ENCODE measurements at places on chromosomes 6 and 20. TPM values are rescaled to one million over a fixed set of nuclear protein-coding genes. Genes with fewer than 3 reads are reported as not detected.

Gene SLC17A1
- total RNA-seq = not detected

Gene UBE2V1
- total RNA-seq = 63.8 TPM

Gene MEA1
- 78.0 TPM for total RNA-seq

Gene MYLK4
- total RNA-seq = 1.9 TPM

Gene RHAG
- total RNA-seq = not detected

Gene CFB
- total RNA-seq = 130 TPM

GRCh38 chr20:38217791-38218565 is 42.6 kb downstream of the KIAA1755 start:
- H3K4me1 ChIP-seq = no peaks in the 10 kb centered on the region
- no peaks in the 10 kb centered on the region for H3K36me3 ChIP-seq
- no peak for DNase-seq
- no peaks in the 10 kb centered on the region for H3K27me3 ChIP-seq
- peak overlapping the region; percentile 77 for H3K27ac ChIP-seq

DNA sequence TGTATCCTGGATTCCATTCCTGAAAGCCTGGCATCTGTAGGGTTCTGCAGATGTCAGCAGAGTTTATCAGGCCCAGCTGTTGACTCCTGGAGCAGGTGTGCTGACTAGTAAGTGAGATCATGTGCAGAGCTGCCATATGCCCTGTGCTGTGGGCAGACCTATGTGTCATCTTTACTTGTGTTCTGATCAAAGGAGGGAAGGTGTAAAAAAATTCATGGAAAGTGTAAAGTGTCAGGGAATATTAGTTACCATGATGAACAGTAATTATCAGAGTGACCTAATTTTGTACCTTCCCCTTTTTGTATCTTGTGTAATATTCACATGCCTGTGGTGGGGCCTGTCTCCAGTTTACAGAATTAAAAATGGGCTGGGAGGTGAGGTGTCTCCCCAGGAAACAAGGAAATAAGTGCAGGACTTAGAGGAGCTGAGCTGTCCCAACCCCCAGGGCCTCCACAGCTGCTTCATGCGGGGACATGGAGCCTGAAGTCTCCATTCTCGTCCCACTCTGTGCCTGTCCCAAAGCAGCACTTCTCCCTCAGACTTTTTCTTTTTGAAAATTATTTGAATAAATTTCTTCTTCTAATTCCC is 148.2 kb upstream of the GGTLC1 start:
- no peaks in the 10 kb centered on the region for H3K36me3 ChIP-seq
- H3K27ac ChIP-seq = no peak overlapping the region
- no peak overlapping the region for H3K4me3 ChIP-seq
- no peaks in the 10 kb centered on the region for H3K4me1 ChIP-seq
- no peak for DNase-seq

DNA sequence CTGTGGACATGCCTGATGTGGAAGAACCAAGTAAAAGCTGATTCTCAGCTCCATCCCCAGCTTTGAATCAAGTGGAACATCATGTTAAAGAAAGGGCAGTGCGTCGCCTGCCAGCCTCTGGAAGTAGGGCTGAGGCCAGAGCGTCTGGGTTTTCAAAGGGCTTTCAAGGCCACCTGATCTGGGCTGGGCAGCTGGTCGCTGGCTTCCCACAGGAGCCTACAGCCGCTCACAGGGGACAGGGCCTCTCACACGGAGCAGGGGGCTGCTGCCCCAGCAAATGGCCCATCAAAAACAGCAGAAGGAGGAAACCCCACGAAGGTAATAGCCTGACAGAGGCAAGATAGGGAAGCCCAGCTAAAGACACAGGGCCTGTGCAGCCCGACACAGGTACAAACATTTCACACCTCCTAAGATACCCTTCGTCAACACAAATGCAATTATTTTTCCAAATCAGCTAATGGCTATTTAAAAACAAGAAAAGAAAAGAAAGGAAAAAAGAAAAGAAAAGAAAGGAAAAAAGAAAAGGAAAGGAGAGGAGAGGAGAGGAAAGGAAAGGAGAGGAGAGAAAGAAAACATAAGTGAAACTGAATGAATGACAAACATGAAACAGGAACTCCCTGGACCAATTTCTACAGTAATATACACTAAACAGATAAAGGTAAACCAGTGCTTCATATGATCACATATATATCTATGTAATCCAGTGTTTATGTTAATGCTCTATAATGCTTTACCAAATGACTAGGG is 24.8 kb downstream of the RRBP1 start:
- no peak overlapping the region for H3K27ac ChIP-seq
- H3K4me1 ChIP-seq = no peaks in the 10 kb centered on the region
- no peaks in the 10 kb centered on the region for H3K27me3 ChIP-seq

GRCh38 chr6:79949233-79949632 is 1.9 kb upstream of the ELOVL4 start:
- H3K36me3 ChIP-seq = no peaks in the 10 kb centered on the region
- no peak for DNase-seq
- no peaks in the 10 kb centered on the region for H3K27me3 ChIP-seq
- H3K4me1 ChIP-seq = peaks cover 3% of the 10 kb centered on the region

DNA sequence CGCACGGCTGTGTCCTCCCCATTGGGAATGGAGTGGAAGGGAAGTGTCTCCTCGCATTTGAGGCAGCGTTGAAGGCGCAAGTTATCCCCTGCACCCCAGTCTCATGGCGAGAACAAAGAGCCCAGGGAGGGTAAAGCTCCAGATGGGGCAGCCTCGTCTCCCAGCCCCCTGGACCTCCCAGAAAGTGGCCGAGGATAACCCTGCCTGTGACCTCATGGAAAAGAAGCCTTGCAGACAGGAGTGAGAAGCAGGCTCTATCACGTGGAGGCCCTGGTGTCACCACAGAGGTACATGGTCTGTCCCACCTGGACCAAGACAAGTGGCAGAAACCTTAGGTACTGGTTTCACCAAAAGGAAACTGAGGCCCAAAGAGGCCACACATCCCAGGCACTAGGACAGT is 134.8 kb upstream of the RPS6KA2 start:
- no peak overlapping the region for H3K4me3 ChIP-seq
- no peaks in the 10 kb centered on the region for H3K36me3 ChIP-seq
- no peak for DNase-seq
- H3K27me3 ChIP-seq = no peaks in the 10 kb centered on the region

GRCh38 chr6:87220997-87221396 is 65.6 kb downstream of the ZNF292 start:
- H3K27me3 ChIP-seq = no peaks in the 10 kb centered on the region
- no peaks in the 10 kb centered on the region for H3K4me1 ChIP-seq
- H3K27ac ChIP-seq = no peak overlapping the region

DNA sequence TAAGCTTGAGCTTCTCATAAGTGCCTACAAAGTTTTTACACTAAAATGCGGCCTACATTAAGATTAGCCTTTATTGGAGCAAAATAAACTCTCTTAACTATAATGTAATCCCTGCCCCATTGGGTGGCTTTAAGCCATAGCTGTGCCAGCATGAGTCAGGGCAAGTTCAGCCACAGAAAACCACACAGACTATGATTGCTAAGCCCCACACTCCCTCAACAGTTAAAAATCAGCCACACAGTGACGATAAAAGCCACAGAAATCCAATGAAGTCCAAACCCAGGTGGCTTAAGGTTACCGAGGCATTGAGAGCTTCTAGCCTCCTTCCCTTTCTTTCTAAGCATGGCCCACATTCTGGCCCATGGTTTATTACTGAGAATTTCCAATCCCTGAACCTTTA is 61.6 kb downstream of the GRM1 start:
- no peak overlapping the region for H3K27ac ChIP-seq
- no peak overlapping the region for H3K4me3 ChIP-seq
- DNase-seq = no peak
- H3K36me3 ChIP-seq = no peaks in the 10 kb centered on the region

DNA sequence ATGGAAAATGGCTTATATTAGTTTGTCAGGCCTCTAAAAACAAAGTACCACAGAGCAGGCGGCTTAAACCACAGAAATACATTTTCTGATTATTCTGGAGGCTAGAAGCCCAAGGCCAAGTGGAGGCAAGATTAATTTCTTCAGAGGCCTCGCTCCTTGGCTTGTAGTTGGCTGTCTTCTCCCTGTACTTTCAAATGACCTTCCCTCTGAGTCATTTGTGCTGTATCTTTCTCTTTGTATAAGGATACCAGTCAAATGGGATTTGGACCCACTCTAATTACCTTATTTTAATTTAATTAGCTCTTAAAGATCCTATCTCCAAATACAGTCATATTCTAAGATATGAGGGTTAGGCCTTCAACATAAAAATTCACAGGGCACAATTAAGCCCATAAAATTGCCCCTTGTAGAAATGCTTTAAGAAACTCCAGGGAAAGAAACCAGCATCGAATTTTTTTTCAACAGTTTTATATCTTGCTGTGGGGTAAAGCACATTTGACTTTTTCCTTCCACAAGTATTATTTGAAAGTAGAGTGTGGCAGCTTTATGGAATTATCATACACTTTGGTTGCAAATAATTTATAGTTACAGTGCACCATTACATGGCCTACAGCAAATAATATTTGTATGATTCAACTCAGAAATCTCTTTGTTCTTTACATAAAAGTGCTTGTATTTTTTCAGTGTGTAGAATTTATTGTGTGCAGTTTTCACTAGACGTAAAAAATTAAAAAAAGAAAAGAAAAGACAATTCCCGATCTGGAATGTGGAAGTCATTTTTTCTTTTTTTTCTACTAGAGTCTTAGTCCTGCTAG is 706.1 kb downstream of the KIF16B start:
- no peak overlapping the region for H3K4me3 ChIP-seq
- H3K27me3 ChIP-seq = no peaks in the 10 kb centered on the region
- no peak overlapping the region for H3K27ac ChIP-seq
- H3K4me1 ChIP-seq = no peaks in the 10 kb centered on the region

DNA sequence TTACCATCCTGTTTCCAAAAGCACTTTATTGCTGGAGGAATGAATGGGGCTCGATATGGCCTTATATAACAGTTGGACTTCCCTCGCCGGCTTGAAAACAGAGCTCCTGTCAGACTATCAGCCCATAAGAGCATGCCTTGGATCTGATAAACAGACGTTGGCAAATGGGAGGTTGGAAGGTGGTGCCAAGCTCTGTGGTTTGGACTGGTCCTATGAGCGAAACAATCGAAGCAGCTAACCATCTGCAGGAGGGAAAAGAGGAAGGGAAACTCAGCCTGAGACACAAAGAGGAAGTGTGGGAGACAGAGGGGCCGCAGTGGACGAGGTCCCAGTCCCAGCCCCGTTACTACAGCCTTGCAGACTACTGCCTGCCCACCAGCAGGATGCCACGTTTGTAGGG is 92.9 kb downstream of the TFAP2C start:
- no peaks in the 10 kb centered on the region for H3K36me3 ChIP-seq
- peak; percentile 82 for DNase-seq
- H3K27ac ChIP-seq = peak overlapping the region; percentile 76
- H3K27me3 ChIP-seq = no peaks in the 10 kb centered on the region
- peak overlapping the region; percentile 22 for H3K4me3 ChIP-seq

DNA sequence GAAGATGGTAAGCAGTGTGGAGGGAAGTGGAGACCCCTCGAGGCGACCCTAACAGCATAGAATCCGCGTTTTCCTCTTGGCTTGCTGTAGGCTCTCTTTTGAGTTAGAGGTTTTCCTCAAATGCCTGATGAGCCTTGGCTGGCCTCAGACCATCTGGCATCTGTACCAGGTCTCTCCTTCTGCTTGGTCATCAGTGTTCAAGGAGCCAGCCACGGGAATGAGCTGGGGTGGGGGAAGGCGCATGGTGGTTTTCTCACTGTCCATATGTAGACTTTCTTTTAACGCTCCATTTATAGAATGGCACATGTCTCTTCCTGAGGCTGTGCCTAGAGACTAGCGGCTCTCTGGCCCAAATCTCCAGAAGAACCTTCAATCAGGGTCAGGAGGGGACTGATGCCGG is 8.1 kb upstream of the GUCA1A start:
- no peak overlapping the region for H3K27ac ChIP-seq
- no peak overlapping the region for H3K4me3 ChIP-seq
- no peaks in the 10 kb centered on the region for H3K4me1 ChIP-seq
- no peaks in the 10 kb centered on the region for H3K36me3 ChIP-seq

- H3K27ac ChIP-seq = no peak overlapping the region
- no peaks in the 10 kb centered on the region for H3K27me3 ChIP-seq
- H3K4me3 ChIP-seq = no peak overlapping the region
- no peaks in the 10 kb centered on the region for H3K4me1 ChIP-seq
These were observed 27.8 kb downstream of the RGS17 start for GRCh38 chr6:153103319-153103655.

GRCh38 chr6:48032151-48032550 is 78.8 kb downstream of the PTCHD4 start:
- DNase-seq = no peak
- no peak overlapping the region for H3K27ac ChIP-seq

GRCh38 chr6:42051268-42051653 is 937 bp downstream of the TAF8 start:
- DNase-seq = no peak
- H3K27me3 ChIP-seq = no peaks in the 10 kb centered on the region
- H3K27ac ChIP-seq = no peak overlapping the region
- no peaks in the 10 kb centered on the region for H3K36me3 ChIP-seq
- H3K4me1 ChIP-seq = no peaks in the 10 kb centered on the region
- H3K4me3 ChIP-seq = peak overlapping the region; percentile 90

- no peak for DNase-seq
- no peaks in the 10 kb centered on the region for H3K4me1 ChIP-seq
- no peak overlapping the region for H3K4me3 ChIP-seq
These were observed 636.0 kb downstream of the BCKDHB start for GRCh38 chr6:80742481-80742880.

DNA sequence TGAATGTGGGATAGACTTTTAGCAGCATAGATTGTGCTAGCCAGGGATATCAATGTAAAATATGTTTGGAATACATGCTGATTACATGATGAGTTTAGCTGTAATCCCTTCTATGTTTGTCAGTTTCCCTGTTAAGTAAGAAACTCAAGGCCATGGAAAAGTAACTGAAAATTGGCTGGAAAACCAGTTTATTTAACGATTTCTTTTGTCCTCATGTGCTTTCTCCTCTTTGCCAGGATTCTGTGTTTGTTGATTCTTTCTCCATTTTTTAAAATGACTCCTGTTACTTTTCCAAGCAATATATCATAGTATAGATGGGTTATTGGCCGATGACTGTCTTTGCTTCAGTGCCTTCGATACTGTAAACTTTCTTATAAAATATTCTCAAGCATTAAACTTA is 87.5 kb downstream of the SAMD5 start:
- H3K27me3 ChIP-seq = no peaks in the 10 kb centered on the region
- H3K27ac ChIP-seq = no peak overlapping the region
- no peaks in the 10 kb centered on the region for H3K4me1 ChIP-seq
- DNase-seq = no peak

GRCh38 chr20:3900187-3900604 is 11.0 kb downstream of the PANK2 start:
- H3K4me3 ChIP-seq = no peak overlapping the region
- H3K27me3 ChIP-seq = no peaks in the 10 kb centered on the region
- no peak for DNase-seq
- no peaks in the 10 kb centered on the region for H3K4me1 ChIP-seq
- no peak overlapping the region for H3K27ac ChIP-seq

DNA sequence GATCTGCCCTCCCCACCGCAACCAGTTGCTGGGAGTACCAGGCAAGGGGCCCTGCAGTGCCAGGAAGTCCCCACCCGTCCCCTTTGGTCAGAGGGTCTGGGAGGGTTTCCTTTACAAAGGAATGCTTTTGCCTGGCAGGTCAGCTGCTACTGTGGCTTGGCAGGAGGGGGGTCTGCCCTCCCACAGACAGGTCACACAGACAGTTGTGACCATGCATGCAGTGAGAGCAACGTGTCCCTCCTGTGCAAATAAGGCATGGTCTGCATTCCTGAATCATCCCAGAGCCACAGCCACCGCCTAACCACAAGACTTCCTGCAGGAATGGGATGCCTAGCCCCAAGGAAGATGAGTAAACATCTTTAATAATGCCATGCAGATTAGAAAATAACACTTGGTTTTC is 439 bp upstream of the F13A1 start:
- peak overlapping the region; percentile 41 for H3K4me3 ChIP-seq
- no peak overlapping the region for H3K27ac ChIP-seq
- H3K36me3 ChIP-seq = no peaks in the 10 kb centered on the region
- no peak for DNase-seq

All from breast epithelium (tissue), 4 donors.